Fibroblast of upper back skin (primary cell): ENCODE measurements at places on chromosomes 12 and 14.

GRCh38 chr14:92659765-92660561 is 88.5 kb downstream of the LGMN start:
- peak; percentile 18 for DNase-seq

DNA sequence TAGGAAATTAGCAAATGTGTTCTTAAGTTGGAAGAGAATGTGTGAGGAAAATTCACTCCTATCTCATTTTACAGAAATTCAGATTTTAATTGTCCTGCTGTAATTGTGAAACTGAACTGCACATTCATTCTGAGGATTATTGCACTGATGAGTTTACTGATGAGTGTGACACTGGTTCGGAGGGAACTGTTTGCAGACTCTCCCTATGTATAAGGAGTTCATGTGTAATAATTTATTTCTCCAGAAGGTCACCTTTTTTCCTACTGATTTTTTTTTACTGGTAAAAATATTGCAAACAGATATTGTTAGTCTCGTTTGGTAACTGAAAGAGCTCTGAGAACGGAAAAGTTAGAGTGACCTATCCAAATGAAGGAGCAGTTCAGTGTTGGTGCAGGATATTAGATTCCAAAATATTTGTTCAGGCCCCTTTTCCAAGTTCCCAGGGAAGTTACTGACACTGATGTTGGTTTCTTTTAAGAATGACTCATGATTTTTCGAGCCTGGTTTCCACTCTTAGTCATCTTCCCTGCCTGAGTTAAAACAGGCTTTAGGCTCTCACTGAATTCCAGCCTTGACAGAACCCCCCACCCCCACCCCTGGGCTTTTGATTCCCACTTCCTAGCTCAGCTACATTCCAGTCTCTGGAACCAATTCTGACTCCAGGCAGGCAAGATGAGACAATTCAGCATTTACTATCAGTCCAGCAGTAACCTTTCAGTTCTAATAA is 18.4 kb downstream of the ANO6 start:
- peak; percentile 99 for DNase-seq

- DNase-seq: no peak
Measured at GRCh38 chr12:115010324-115010995, 326.5 kb upstream of the TBX3 start.

GRCh38 chr12:56206452-56207166 is 15.1 kb downstream of the RNF41 start:
- DNase-seq: peak; percentile 53

- no peak for DNase-seq
Measured at GRCh38 chr14:47929334-47929733, 253.9 kb upstream of the MDGA2 start.

- DNase-seq: no peak
Measured at GRCh38 chr12:75489187-75489586, 8.6 kb downstream of the GLIPR1 start.

- no peak for DNase-seq
Measured at GRCh38 chr14:63088865-63089264, 43.6 kb upstream of the KCNH5 start.

GRCh38 chr12:43151441-43151981 is 400.5 kb downstream of the ADAMTS20 start:
- peak; percentile 92 for DNase-seq

GRCh38 chr14:60922050-60922449 is 58.8 kb downstream of the TRMT5 start:
- peak; percentile 49 for DNase-seq

DNA sequence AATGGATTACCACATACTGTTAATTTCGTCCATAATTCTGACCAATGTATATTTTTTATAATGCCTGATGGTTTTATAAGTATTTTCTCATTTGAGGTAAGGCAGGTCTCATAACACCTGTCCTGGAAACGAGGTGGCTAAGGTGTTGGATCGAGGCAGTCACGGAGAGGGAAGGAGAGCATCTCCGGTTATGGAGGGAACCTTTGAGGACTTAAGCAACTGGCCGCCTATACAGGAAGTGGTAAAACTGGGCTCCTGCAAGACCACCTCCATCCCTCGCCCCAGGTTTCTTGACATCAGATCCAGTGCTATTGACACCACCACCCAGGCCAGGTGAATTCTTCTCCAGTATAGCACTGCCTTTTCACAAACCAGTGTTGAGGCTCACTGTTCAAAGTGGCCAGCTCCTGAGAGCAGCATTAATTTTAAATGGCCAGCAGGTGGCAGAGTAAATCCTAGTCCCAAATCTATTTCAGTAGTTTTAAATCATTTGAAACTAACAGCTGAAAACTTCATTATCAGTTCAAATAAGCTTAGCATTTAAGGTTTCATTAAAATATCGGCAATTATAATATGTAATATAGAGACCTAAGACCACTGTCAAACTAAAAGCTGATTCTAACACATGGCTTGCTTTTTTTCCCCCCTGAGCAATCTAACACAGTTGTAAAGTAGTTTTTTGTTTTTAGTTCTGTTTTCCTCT is 100.8 kb downstream of the PPM1A start:
- peak; percentile 52 for DNase-seq

DNA sequence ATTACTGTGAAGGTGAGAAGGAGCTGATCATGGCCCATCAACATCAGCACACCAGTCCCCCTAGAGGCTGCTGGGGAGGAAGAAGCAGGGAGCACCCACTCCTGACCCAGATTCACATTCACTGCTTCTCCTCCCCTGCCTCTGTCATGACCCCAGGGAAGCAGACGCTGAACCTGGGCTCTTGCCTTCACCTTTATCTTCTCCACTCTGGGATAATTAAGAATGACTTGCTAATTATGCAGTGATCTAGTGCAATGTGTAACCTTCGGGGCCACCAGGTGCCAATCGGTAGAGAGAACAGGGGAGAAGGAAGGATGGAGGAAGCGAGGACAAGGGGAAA is 44.4 kb upstream of the IQSEC3 start:
- no peak for DNase-seq

DNA sequence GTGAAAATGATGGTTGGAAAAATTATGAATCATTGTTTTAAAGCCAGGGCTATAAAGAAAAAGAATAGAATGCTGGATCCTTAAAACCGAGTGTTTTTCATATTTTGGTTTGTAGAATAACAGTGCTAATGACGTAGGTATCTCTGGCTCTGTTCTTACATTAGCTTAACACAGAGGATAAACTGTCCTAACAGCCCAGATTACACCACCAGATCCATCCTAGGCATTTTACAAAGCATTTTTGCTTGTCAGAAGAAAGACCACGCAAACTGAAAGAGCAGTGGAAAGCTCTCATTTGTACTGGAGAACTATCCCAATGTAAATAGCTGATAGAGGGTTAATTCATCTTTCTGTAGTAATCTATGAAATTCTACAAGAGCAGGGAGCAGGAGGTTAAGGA is 13.6 kb downstream of the IFT81 start:
- DNase-seq: no peak

- DNase-seq: peak; percentile 82
Measured at GRCh38 chr12:124152731-124153130, 142.2 kb upstream of the RFLNA start.

GRCh38 chr14:22606380-22606779 is 8.3 kb downstream of the ABHD4 start:
- no peak for DNase-seq

DNA sequence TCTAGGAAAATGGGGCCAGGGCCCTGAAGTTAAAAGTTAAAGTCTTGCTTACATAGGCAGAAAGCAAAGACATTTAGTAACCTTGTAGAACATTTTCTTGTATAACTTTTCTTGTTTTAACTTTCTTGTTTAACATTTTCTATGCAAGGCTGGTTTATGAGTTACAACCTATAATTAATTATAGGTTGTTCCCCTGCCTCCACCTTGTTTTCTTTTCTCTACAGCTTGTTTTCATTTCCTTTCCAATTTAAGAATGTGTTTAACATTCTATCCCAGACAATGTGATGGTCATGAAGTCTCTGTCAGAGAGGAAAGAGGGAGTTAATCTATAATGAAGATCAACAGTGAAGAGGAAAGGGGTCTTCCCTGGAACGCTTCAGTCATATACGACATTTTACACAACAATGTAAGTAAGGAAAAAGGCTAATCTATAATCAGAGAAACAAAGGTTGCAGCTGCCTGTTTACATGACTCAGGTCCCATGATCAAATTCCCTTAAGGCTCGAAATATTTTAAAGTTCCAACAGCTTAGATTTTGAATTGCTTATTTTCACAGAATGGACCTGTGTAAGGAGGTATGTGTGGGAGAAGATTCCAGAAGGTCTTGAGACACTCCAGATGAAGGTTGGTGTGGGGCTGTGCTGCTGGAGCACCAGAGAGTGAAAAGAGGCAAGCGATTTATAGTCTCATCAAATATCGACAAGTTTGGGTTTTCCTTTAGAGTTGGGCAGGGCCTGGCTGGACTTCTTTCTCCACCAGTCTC is 34.2 kb upstream of the TCL1B start:
- DNase-seq: no peak

DNA sequence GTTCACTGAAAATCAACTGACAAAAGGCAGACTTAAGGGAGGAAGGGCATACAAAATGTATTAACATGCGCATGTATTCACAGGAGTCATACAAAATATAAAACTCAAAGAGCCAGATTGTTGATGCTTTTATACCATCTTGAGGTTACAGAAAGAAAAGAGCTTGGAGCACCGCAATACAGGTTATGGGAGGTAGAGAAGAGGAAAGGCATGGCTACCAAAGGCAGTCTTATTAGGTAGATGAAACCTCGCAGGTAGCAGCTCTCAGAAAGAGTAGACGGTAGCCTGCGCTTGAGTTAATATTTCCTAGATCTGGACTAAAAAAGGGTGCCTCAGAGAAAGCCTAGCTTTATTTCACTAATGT is 69.0 kb upstream of the DHRS4 start:
- no peak for DNase-seq

DNA sequence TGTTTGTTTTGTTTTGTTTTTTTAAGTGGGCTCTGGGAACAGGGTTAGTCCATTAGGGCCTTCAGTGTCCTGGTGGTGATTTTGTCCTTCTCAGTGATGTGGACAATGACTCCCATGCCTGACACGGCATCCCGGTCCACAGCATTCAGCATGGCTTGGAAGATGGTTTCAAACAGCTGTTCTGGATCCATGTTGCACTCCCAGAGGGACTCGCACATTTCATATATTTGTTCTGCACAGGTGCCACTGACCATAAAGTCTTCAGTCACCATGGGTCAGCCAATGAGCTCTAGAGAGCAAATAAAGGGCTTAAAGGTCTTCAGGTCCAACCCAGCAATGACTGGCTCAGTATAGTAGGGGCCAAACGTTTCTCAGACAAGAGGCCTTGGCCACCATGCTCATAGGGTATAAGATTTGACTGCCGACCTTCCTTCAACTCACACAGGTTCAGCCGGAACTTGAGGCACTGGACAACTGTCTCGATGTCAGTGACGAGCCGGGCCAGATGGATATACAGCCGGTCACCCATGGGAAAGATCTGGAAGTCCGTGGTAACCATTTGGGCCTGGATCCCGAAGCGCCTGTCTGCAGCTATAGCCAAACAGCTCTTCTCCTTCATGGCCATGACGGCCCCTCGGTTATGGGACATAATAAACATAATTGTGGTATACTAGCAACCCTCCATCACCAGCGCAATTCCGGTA is 18.0 kb downstream of the OR10P1 start:
- no peak for DNase-seq

DNA sequence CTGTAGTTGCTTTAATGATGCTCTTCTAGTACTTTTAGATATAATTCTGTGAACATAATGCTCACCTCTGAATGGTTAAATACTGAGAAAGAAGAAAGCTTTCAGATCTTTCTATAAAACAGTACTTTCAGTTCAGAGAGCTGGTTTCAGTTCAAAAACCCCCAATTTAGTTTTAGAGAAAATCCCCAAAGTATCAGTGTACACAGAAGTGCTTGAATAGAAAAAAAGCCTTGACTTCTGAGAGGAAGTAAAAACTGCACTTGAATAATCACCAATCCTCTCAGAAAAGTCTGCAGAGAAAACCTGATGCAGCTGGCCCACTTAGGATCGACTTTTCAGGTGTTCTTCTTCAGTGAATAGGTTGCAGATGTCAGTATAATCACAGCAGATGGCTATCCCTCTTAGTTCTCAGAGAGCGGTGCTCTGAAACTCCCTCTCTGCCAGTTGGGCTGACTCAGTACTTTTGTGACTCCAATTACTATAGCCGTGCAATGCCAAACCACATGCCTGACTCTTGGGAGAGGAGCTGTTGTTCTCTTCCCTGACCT is 616.3 kb downstream of the LRFN5 start:
- DNase-seq: peak; percentile 81

DNA sequence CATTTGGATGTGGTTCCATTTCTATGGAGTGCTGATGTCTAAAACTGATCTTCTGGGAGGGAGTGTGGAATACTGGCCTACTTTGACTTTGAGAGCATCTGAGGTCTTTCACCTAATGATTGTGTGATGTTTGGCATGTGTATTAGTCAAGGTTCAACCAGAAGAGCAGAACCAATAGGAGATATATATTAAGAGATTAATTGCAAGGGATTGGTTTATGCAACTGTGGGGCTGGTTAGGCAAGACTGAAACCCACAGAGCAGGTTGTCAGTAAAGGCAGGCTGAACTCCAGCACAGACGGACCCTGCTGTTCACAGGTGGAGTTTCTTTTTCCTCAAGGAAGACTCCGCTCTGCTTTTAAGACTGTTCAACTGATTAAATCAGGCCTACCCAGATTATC is 11.6 kb downstream of the BMAL2 start:
- no peak for DNase-seq

- DNase-seq: no peak
Measured at GRCh38 chr14:69753860-69754259, 13.1 kb upstream of the SRSF5 start.

GRCh38 chr12:89245090-89245489 is 107.2 kb downstream of the DUSP6 start:
- peak; percentile 40 for DNase-seq

- DNase-seq: no peak
Measured at GRCh38 chr12:95626854-95627253, 75.6 kb upstream of the USP44 start.
